ENCODE measurements at places on chromosomes 7 and 10.

- DNase-seq: no peak
Measured at GRCh38 chr7:30824821-30825720, 53.9 kb downstream of the MINDY4 start.

GRCh38 chr7:130996205-130996832, 262.3 kb upstream of the KLF14 start:
- DNase-seq: no peak

DNA sequence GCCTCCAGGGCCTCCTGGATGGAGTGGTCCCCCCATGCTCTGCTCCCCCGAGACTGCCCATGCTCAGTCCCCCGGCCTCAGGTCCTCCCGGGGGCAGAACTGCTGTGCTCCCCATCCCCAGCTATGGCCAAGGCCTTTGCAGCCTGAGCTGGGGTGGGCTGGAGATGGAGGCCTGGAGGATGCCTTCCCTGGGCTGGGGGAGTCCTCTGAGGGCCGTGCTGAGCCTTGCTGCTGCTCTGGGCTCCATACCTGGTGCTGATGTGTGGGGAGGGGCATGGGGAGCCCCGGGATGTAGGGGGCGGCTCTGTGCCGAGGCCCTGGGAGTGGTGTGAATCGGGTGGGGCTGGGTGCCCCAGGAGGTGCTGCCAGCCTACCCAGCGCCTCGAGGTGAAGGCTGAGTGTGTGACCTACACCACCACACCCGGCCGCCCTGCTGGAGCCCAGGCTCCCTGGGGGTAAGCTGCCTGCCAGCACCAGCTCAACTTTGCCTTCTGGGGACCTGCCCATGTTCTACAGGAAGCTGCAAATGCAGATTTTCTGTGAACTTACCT, 109.5 kb downstream of the UNCX start:
- no peak for DNase-seq

DNA sequence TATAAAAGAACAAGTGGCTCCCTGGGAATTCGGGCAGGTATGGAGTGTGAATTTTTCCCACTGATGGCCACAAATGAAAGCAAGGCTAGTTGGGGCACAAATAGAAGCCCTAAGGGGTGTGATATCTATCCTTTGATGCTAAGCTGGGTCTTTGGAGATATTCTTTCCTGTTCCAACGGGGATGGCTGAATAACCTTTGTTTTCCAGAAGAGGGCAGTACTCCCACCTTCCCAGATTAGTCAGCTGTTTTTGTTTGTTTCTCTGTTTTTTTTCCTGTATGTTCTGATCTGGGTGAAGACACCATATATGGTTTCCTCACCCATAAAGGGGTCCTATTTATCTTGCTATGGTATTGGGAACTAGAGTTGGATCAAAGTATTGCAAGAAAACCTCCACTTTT, 947.7 kb upstream of the SORCS1 start:
- DNase-seq: no peak

- DNase-seq: no peak
Measured at GRCh38 chr10:114272696-114273095, 33.6 kb downstream of the VWA2 start.

DNA sequence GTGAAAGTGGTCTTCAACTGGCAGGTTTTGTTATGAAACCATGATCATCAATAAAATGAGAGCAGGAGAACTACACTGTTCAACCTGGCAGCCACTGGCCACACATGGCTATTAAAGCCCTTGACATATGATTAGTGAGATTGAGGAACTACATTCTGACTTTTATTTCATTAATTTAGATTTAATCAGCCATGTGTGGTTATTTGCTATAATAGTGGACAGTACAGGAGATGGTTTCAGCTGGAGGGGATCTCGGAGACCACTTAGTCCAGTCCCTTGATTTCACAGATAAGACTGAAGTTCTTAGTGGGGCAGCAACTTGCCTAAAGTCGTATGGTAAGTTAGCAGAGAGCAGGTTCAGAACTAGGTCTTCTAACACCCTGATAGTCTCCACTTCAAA, 111.7 kb upstream of the BMPER start:
- DNase-seq: no peak

DNA sequence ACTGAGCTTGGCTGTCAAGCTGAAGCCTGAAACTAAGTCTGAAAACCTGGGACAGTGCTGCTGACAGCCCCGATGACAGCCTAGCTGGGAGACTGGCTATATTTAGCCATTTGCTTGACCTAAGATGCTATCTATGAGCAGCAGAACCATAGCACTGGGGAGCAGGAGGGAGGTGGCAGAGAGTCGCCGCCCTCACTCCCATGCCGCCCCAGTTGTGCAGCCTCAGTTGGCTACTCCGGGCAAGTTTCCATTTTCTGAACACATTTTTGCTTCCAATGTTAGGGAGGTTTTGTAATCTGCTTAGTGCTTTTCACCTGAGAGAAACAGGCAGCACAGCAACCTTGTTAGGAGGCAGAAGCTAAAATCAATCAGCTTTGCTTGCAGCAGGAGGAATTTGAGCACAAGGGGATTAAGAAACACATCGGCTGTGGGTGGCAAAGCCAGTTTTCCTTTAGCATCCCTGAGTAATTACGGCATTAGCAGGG, 20.4 kb upstream of the C10orf71 start:
- no peak for DNase-seq

DNA sequence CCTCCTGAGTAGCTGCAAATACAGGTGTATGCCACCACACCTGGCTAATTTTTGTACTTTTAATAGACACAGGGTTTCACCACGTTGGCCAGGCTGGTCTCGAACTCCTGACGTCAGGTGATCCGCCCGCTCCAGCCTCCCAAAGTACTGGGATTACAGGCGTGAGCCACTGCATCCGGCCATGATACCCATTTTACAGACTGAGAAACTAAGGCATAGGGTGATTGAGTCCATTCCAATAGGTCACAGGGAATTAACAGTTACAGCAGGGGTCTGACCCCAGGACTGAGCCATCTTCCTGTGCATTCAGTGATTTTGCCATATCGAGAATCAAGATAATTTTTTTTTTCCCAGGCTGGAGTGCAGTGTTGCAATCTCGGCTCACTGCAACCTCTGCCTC, 12.3 kb upstream of the CTBP2 start:
- DNase-seq: no peak

GRCh38 chr10:88234297-88234696, 348.8 kb downstream of the RNLS start:
- no peak for DNase-seq

GRCh38 chr10:110207011-110207804, at the start of gene MXI1:
TSS of gene MXI1 (plus strand) at chr10:110207605. CDS start at chr10:110207809, 204 bp downstream.
- peak; percentile 20 for DNase-seq

- no peak for DNase-seq
Measured at GRCh38 chr10:114607358-114607998, 50.6 kb downstream of the ABLIM1 start.

DNA sequence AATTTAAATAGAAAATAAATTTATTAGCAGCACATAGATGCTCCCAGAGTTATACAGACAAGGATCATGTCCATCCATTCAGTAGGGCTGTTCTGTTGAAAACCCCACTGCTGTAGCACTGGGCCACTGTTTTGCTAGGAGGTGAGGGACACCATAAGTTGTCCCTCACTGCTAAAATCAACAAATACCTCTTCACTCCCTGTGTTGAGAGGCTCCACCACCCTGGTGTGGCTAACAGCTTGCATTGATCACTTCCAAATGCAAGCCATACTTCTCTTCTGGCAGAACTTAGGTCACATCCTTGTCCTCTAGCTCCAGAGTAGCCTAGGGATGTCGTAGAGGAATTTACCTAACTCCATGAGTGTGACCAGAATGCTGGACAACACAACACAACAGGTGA, 55.4 kb downstream of the MDFIC start:
- no peak for DNase-seq

- DNase-seq: no peak
Measured at GRCh38 chr7:152335900-152336571, 99.8 kb downstream of the KMT2C start.

- no peak for DNase-seq
Measured at GRCh38 chr7:115145512-115145911, 223.6 kb downstream of the MDFIC start.

DNA sequence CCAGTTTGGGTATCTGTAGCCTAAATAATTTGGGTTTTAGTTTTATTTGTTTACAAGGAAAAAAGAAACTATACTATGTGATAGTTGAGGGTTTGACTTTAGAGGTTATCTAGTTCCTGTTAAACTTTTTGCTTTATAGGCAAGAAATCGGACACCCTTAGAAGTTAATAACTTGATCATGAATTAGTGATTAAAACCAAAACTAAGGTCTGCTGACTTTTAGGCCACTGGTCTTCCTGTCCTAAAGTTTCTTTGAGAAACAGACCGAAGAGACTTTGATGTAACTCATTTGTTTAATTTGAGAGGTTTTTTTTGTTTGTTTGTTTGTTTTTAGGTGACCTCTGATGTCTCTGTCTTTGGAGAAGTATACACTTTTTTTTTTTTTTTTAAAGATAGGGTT, 59.7 kb downstream of the PHTF2 start:
- DNase-seq: no peak

- DNase-seq: no peak
Measured at GRCh38 chr7:65449505-65449852, 75.8 kb downstream of the ZNF92 start.

DNA sequence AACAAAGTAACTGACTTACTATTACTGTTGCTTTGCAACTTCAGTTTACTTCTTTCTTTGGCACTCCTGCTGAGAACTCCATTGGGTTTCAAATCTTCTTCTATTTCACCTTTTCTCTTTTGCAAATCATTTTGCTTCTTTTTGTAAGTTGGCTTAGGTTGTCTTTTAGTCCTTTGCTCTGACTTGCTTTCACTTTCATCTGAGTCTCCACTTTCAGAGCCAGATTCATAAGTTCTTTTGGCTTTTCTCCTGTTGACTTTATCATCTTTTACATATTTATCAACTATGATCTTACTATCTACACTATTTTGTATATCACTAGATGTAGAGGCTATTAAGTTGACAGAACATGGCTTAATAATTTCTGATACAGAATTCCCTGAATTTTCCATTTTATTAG, 73.4 kb downstream of the NRBF2 start:
- no peak for DNase-seq

DNA sequence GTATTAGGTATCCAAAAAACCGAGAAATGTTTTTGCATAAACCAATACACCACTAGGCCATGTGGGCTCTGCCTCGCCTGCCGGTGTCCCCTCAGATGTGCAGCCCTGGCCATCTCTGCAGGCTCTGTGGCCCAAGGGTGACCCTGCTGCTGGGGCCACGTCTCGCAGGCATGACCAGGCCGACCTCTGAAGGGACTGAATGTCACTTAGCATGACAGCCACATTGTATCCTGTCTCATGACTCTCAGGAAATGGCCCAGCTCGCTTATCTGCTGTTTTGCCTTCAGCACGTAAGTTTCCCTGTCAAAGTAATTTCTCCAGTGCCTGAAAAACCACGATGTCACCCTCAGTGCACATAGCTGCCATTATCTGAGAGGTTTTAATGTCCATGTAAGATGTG, 49.5 kb upstream of the ZNF32 start:
- DNase-seq: no peak

DNA sequence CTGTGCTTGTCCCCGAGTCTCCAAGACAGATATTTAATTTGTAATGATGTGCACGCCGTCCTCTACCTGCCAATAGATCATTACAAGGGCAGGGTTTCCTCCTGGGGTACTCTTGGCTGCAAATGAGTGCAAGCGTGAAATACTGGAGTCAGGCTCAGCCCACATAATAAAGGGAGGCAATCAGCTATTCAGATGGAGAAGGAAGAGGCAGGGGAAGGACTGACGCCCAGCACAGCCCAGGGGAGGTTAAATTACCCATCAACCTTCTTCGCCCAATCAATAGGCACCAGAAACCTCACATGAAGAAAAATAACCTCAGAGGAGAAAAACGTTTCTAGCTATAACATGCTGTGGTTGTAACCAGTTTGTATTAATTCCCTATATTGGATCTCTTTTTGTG, 544.9 kb upstream of the ADARB2 start:
- DNase-seq: no peak

GRCh38 chr10:75592151-75592787, 160.8 kb downstream of the LRMDA start:
- no peak for DNase-seq

DNA sequence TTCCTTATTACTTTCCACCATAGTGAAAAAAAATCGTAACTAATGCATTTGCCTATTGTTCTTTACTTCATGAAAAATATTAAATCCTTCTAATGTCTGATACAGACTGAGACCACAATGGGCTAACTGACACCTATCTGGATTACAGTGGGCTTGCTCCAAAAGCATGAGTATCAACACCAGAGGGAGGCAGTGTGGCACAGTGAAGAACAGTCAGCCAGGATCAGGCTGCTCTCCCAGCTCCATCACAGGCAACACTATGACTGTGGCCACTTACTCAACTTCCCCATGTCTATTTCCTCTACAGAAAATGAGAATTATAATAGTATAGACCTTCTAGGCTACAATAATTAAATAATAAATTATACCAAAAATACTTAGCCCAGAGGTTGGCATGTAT, 97.2 kb downstream of the SLC25A13 start:
- DNase-seq: no peak

DNA sequence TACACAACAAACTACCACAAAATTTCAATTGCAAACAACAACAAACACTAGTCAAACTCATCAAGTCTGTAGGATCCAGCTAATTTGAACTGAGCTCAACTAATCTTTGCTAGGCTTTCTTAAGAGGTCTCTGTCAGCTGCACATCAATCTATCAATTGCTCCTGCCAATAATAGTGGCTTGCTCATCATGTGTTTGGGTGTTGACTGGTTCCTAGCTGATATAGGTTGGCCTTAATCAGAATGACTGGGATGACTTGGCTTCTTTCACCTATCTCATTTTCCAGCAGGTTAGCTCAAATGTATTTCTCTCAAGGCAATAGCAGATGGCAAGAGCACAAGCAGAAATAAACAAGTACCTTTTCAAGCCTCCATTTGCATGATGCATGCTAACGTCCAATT, 370.3 kb upstream of the NFE2L3 start:
- no peak for DNase-seq

DNA sequence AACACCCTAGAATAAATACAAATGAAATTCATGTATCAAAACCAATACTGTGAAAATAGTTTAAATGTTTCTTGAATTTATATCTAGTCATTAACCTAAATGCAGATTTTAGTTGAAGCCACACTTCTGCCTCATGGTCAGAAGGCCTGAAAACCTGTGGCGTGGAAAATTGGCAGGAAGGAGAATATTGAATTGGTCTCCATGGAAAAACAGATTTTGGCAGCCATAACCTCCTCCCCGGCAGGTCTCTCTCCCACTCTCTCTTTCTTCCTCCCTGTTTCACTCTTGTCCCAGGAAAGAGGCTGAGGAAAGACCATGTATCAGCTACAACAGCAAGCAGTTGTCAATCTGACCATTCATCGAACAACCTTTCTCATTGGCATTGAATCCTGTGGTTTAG, 160.6 kb upstream of the YAE1 start:
- no peak for DNase-seq

- no peak for DNase-seq
Measured at GRCh38 chr7:27064661-27065060, 31.1 kb downstream of the HOXA1 start.
